WTC11 (cell line): ENCODE measurements at places on chromosomes 12 and 14. TPM values are rescaled to one million over a fixed set of nuclear protein-coding genes. Genes with fewer than 3 reads are reported as not detected.

- no peak overlapping the region for H3K4me3 ChIP-seq
- no peak overlapping the region for H3K27ac ChIP-seq
- no peak for DNase-seq
- peaks cover 18% of the 10 kb centered on the region for H3K4me1 ChIP-seq
- no peaks in the 10 kb centered on the region for H3K27me3 ChIP-seq
- peaks cover 4% of the 10 kb centered on the region for H3K36me3 ChIP-seq
These were observed 46.3 kb downstream of the NTS start for GRCh38 chr12:85920324-85920947.

DNA sequence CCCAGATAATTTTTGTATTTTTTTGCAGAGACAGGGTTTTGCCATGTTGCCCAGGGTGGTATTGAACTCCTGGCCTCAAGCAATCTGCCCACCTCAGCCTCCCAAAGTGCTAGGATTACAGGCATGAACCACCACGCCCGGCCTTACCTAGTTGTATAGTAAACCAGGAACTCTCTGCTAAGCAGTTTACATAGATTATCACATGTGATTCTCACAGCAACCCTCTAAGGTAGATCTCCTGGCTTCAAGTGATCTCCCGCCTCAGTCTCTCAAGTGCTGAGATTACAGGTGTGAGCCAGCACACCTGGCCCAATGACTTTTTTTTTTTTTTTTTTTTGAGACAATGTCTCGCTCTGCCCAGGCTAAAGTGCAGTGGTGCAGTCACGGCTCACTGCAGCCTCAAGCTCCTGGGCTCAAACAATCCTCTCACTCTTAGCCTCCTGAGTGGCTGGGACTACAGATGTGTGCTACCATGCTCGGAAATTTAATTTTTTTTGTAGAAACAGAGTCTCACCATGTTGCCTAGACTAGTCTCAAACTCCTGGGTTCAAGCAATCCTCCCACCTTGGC is 26.0 kb upstream of the ATP2A2 start:
- no peak overlapping the region for H3K4me3 ChIP-seq
- no peaks in the 10 kb centered on the region for H3K36me3 ChIP-seq
- 0 out of 2 replicates have a peak, but pooled peaks cover 3% of the 10 kb centered on the region for H3K4me1 ChIP-seq
- peaks cover 2% of the 10 kb centered on the region; the same call in 1 of the 2 replicates for H3K27me3 ChIP-seq

GRCh38 chr12:1509413-1510052 is 84.8 kb downstream of the FBXL14 start:
- H3K36me3 ChIP-seq, result no peaks in the 10 kb centered on the region
- H3K27me3 ChIP-seq, result no peaks in the 10 kb centered on the region; the same call in 1 of the 2 replicates
- DNase-seq, result no peak
- H3K4me1 ChIP-seq, result no peaks in the 10 kb centered on the region

DNA sequence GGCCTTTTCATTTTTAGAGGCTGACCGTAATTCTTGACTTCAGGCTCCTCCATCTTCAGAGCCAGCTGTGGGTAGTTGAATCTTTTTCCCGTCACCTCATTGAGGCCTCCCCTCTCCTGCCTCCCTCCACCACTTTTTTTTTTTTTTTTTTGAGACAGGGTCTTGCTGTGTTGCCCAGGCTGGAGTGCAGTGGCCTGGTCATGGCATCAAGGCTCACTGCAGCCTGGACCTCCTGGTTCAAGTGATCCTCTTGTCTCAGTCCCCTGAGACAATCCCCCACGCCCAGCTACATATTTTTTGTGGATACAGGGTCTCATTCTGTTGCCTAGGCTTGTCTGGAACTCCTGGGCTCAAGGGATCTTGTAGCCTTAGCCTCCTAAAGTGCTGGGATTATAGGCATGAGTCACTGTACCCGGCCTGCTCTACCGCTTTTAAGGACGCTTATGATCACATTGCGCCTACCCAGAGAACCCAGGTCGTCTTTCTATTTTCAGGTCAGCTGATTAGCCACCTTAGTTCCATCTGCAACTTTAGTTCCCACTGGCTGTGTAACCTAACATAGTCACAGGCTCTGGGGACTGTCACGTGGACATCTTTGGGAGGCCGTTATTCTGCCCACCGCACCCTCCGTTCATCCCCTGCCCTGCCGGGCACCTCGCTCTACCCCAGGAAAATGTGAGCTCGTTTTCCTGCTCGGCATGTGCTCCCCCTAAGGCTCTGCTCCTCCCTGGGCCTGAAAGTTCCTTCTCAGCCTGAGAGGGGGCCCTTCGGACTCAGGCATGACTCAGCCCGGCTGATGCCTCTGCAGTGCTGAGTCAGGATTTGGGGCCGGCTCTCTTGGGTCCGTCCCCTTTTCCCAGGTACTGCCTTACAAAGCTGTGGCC is 13.4 kb downstream of the TNFAIP2 start:
- H3K4me1 ChIP-seq, result peaks cover 31% of the 10 kb centered on the region
- no peak overlapping the region for H3K4me3 ChIP-seq
- peaks cover 21% of the 10 kb centered on the region for H3K27me3 ChIP-seq
- peak; percentile 71 for DNase-seq
- peaks cover 5% of the 10 kb centered on the region; the same call in 1 of the 2 replicates for H3K36me3 ChIP-seq

DNA sequence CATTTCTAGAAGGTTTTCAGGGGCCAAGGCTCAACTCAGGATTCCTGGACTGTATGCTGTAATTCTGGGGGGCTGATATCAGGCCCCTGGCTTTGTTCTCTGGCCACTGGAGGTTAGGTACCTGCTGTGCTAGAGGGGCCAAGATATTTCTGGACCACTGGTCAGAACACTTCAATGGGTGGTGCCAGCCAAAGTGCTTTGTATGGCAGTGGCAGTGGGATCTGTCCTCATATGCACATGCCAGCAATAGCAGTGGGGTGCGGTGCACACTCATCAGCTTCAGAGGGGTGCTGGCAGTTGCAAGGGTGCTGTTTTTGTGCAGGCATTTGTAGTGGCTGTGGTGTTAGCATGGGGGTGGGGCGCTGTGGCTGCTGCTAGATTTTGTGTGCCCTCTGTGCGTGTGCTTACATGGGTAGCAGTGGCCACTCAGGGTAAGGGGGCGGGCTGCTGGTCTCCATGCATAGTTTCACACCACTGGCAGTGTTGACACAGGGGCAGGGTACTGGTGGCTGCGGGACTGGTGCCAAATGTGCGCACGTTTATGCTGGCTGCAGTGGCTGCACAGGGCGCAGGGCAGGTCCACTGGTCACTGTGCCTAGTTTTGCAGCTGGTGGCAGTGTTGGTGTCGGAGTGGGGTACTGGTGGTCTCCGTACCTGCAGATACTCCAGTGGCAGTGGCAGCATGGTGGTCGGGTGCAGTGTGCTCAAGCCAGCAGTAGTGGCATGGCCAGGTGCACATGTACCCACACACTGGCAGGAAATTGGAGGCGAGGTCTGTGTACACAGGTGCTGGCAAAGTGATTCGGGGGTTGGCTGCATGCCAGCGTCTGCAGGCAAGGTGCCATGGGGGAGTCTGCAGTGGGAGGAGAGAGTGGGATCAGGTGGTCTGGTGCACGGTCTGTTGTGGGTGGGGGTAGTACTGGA is 12.6 kb downstream of the NOPCHAP1 start:
- H3K27me3 ChIP-seq, result no peaks in the 10 kb centered on the region
- H3K4me3 ChIP-seq, result no peak overlapping the region
- DNase-seq, result no peak

- no peaks in the 10 kb centered on the region for H3K36me3 ChIP-seq
- H3K4me3 ChIP-seq, result peak within 1 kb of the TSS; percentile 52
- peaks cover 3% of the 10 kb centered on the region; the same call in 1 of the 2 replicates for H3K4me1 ChIP-seq
- DNase-seq, result peak; percentile 96
- no peak within 1 kb of the TSS for H3K27ac ChIP-seq
These were observed at the start of gene SVOP for GRCh38 chr12:109020796-109021380. Gene SVOP, minus strand, starts transcription at chr12:109021068. Its CDS starts 200 bp downstream, at chr12:109020868.

The ST8SIA1 gene
- total RNA-seq, result 2.3 to 2.8 TPM (median 2.3 TPM) in 3 replicates

- H3K27ac ChIP-seq, result no peak overlapping the region
- peaks cover 2% of the 10 kb centered on the region; the same call in 1 of the 2 replicates for H3K4me1 ChIP-seq
- H3K27me3 ChIP-seq, result no peaks in the 10 kb centered on the region
- H3K36me3 ChIP-seq, result 0 out of 2 replicates have a peak, but pooled peaks cover 7% of the 10 kb centered on the region
- no peak for DNase-seq
These were observed 1113.6 kb upstream of the SEL1L start for GRCh38 chr14:82647088-82647810.

DNA sequence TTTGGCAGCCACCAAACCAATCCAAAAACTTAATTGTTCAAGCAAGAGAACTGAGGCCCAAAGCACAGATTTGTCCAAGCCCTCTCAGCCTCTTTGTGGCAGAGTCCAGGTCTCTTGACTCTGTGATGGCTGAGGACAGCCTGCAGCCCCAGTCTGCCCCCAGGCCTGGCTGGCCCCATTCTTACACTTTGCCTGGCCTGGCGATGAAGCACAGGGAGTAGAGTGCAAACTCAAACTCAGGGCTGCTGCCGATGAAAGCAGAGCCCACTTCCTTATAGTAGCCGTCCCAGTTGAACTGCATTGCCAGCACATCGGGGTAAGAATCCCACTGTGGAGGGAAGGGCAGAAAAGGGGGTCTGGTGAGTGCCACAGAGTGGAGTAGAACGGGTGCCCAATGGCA is 5.6 kb upstream of the RPAP3 start:
- H3K4me1 ChIP-seq, result peaks cover 13% of the 10 kb centered on the region
- H3K27me3 ChIP-seq, result peaks cover 37% of the 10 kb centered on the region
- no peak for DNase-seq
- H3K27ac ChIP-seq, result no peak overlapping the region

The FAM90A1 gene
- total RNA-seq, result 0.35 to 0.44 TPM (median 0.39 TPM) in 3 replicates

DNA sequence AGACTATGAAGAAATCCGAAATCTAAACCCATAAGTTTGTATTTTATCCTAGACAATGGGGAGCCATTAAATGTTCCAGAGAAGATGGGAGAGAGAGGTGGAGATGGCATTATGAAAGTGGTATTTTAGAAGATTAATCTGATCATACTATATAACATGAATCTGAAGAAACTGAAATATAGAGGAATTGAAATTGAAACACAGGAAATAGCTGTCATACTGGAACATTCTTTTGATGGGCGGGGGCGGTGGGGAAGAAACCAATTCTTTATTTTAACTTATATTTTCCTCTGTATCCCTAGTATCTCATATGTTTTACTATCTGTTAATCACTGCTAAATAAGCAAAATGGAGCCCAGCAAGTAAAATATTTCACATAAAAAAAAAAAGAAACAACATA is 27.0 kb upstream of the FOXN3 start:
- no peaks in the 10 kb centered on the region for H3K27me3 ChIP-seq
- no peak for DNase-seq
- H3K4me1 ChIP-seq, result peaks cover 67% of the 10 kb centered on the region
- no peak overlapping the region for H3K4me3 ChIP-seq

DNA sequence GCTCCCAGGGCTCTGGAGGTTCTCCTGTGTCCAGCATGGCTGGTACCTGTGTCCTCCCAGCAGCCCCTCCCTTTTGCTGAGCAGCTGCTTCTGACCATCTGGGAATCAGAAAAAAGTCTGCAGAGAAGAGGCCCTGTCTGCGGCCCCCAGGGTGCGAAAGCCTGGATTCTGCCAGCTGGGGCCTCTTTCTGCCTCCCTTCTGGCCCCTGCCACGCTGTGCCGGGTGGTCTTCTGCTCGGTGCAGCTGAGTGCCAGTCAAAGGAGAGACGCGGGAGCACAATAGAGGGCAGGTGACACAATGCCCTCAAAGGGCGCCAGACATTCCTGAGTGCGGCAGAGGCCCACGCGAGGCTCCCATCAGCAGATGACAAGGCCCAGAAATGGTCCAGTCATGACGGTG is 12.6 kb downstream of the BTBD6 start:
- H3K27me3 ChIP-seq, result no peaks in the 10 kb centered on the region
- no peaks in the 10 kb centered on the region for H3K4me1 ChIP-seq
- DNase-seq, result no peak
- no peaks in the 10 kb centered on the region; the same call in 1 of the 2 replicates for H3K36me3 ChIP-seq
- no peak overlapping the region for H3K4me3 ChIP-seq

GRCh38 chr14:99630202-99630601 is 14.7 kb upstream of the HHIPL1 start:
- H3K4me1 ChIP-seq, result peaks cover 9% of the 10 kb centered on the region
- H3K27ac ChIP-seq, result no peak overlapping the region
- H3K4me3 ChIP-seq, result no peak overlapping the region
- H3K27me3 ChIP-seq, result no peaks in the 10 kb centered on the region
- no peaks in the 10 kb centered on the region for H3K36me3 ChIP-seq

- DNase-seq, result no peak
- no peaks in the 10 kb centered on the region for H3K36me3 ChIP-seq
- H3K27me3 ChIP-seq, result no peaks in the 10 kb centered on the region
- peaks cover 7% of the 10 kb centered on the region; the same call in 1 of the 2 replicates for H3K4me1 ChIP-seq
- no peak overlapping the region for H3K4me3 ChIP-seq
These were observed 66.5 kb downstream of the PLEKHG7 start for GRCh38 chr12:92769124-92769901.

DNA sequence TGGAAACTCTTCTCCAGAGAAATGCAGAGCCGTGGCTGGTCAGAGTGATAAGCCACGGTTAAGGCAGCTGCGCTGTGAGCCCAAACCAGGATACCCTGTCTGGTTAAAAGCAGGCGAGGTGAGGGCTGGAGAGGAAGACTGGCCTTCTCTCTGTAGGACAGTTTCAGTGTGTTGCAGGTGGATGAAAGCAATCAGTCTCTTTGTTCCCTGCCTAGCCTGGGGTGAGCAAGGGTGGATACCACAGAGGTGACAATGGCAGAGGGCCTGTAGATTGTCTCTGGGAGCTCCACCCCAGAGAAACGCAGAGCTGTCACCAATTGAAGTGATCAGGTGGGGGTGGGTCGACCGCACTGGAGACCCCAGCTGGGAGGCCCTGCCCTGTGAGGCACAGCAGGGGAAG is 621.9 kb downstream of the LRFN5 start:
- no peak overlapping the region for H3K27ac ChIP-seq
- peaks cover 11% of the 10 kb centered on the region for H3K4me1 ChIP-seq
- no peak for DNase-seq
- H3K4me3 ChIP-seq, result no peak overlapping the region
- no peaks in the 10 kb centered on the region for H3K27me3 ChIP-seq

The IFNG-AS1 gene
- not detected in 3 replicates for total RNA-seq

DNA sequence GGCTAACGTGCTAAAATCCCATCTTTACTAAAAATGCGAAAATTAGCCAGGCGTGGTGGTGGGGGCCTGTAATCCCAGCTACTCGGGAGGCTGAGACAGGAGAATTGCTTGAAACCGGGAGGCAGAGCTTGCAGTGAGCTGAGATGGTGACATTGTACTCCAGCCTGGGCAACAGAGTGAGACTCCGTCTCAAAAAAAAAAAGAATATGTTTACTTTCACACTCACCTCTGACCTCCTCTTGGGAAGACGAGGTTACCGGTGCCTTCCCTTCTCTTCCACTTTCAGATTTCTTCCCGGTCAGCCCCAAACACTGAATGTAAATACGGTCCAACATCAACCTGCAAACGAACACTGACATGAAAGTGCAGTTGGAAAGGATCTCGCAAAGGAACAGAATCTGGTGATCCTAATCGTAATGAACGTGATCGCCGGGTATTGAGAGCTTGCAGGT is 31.8 kb upstream of the PPP1R13B start:
- peaks cover 20% of the 10 kb centered on the region for H3K4me1 ChIP-seq
- H3K4me3 ChIP-seq, result no peak overlapping the region
- H3K27me3 ChIP-seq, result no peaks in the 10 kb centered on the region
- no peaks in the 10 kb centered on the region for H3K36me3 ChIP-seq

The POTEM gene
- not detected in 3 replicates for total RNA-seq

The RNF34 gene
- 42.8 to 53.6 TPM (median 51.0 TPM) in 3 replicates for total RNA-seq

The TMEM229B gene
- total RNA-seq, result 0.69 to 0.90 TPM (median 0.87 TPM) in 3 replicates

- H3K27ac ChIP-seq, result no peak overlapping the region
- no peak overlapping the region for H3K4me3 ChIP-seq
- no peaks in the 10 kb centered on the region for H3K27me3 ChIP-seq
These were observed 50.4 kb downstream of the NUAK1 start for GRCh38 chr12:106088246-106088808.
